ENCODE measurements at places on chromosomes 5 and 9.

DNA sequence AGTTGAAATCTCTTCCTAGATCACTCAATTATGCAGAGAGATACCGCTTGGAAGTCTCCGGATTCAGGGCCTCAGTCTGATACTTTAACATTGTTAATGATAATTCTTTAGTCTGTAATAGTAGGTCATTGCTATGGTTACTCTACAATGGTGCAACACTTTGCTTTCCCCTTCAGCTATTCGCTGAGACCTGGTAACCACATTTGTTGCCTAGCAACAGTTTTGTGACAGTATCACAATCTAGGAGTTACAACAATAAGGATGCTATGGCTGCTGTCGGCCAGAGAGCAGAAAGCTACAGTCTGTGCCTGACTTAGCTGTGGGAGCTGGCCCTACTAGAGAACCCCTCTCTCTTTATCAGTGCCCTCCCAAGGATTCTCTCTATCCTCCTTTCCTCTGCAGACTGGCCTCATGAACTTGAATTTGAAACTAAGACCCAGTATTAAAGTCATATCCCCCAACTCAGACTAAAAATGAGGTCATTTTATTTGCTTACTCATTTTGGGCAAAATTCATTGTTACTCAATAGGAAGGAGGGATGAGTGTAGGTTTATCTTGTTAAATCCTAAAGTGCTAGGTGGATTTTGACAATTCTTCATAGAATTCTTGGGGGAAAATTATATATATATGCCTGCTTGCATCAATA is 39.3 kb downstream of the NR2F1 start:
- no peak for DNase-seq

DNA sequence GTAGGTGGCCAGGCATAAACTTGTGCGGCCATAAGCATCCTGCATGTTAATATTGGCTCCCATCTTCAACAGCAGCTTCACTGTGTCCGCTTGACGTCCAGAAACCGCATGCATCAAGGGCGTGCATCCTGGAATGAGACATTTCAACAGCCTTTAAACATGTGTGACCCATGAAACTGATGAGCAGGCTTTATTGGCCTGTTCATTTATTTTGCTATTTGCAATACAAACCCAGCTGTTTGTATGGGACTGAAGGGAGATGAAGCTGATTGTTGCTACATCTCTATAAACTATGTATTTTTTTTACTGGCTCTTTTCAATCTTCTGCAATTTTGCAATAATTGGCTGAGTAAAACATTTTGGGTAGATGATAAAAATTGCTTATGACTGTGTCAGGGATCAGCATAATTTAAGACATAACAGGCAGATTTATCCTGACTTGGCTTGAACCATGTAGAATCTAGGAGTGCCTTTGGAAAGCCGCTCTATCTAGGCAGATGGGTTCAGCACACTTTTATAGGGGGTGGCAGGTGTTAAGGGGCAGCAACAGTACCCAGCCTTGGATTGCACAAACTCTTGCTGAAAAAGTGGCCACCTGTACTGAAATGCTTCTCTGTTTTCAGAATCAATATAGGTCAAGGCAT is 56.9 kb downstream of the ANKRD55 start:
- no peak for DNase-seq

DNA sequence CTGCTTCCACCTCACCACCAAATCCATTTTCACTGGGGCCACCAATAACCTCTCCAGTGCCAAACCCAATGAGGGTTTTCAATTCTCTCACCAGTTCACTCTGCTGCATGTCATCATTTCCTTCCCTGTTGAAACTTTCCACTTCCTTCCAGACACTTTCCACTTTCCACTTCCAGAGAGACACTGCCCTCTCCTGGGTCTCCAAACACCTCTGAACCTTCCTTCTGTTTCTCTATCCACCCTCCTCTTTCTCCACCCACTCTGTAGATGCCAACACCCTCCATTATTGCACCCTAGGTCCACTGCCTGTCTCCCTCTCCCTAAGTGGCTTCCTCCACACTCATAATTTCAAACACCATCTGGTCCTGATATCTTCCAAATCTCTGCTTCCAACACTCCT is 39.6 kb downstream of the PDE6A start:
- no peak for DNase-seq

DNA sequence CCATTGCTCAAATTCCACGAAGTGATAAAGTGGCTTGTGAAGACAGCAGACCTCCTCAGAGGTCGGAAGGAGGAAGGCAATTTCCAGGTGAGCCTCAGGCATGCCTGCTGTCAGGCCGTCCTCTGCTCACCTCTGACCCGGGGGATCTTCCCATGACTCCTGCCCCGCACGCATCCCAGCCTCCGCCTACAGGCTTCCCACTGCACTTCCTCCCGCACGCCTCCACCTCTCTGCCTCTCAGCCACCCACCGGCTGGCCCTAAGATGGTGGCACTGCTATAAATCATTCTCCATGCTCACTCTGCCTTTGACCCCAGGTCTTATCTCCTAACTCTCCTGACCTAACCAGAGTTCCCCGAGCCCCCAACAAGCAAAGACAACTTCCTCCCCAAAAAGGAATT is 49.4 kb upstream of the DNAH5 start:
- no peak for DNase-seq

- DNase-seq: no peak
These were observed 45.2 kb upstream of the APC start for GRCh38 chr5:112692472-112692871.

- DNase-seq: no peak
These were observed 439.1 kb downstream of the DMAC1 start for GRCh38 chr9:7360513-7360912.

Measured in NCI-H187 (cell line).